Stromal cell of bone marrow (primary cell): ENCODE measurements at places on chromosomes 2 and 18.

DNA sequence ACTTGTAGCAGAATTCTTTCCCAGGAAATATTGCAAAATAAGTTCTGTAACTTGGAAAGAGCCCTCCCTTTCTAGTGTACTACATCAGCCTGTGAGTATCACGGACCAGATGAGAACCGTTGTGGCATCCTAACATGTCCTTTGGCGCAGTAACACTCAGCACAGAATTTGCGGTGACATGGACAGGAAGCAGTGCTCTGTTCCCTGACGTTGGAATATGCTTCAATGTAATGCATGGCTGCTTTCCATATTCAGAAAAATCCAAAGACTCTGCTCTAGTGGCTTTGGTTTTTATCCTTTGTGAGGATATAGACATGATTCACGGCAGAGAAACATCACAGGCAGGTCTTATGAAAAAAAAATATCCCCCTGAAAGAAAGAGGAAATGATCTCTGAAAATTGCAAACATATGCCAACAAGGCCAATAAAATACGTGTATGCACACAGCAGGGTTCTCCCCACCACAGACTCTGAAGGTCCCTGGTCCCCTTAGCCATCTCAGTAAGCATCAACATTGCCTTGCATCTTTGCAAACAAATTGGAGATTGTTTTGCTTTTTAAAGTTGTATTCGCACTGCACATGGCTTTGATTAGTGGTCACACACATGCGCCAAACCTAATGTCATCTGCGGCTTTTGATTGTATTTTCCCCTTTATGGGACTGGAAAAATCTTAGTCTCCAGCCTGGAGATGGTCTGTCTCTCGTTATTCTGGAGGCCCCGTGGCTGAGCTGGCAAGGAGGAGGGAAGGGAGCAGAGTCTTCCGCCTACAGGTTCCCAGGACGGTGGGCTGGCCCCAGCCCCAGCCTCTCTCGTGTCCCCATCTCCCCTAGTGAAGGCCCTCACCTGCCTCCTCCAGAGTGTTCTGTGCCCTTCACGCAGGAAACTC, 122.9 kb downstream of the COPS8 start:
- peak; percentile 87 for DNase-seq

GRCh38 chr2:54597153-54597848, 126.2 kb upstream of the EML6 start:
- no peak for DNase-seq

GRCh38 chr2:78646533-78647364, 378.8 kb upstream of the REG3G start:
- DNase-seq, result no peak

GRCh38 chr2:207165121-207166038, at the start of gene KLF7:
TSS of gene KLF7 (minus strand) at chr2:207165948. CDS start at chr2:207165568, 380 bp downstream.
- DNase-seq, result no peak

DNA sequence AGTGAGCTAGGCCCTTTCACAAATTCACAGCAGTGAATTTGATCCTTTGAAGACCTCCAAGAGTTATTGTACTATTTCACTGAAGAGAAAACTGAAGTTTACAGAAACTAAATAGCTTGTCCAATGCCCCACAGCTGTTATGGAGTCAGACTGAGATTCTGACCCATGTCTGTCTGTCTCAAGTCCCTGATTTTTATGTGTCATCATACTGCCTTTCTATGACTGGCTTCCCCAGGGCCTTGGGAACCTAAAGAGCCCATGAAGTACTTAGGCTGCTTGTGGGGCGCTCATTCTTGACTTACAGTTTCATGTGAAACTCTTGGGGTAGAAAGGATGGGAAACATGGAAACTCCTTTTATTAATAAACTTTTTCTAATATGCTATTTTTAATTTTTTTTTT, 107.7 kb downstream of the ATL2 start:
- no peak for DNase-seq

DNA sequence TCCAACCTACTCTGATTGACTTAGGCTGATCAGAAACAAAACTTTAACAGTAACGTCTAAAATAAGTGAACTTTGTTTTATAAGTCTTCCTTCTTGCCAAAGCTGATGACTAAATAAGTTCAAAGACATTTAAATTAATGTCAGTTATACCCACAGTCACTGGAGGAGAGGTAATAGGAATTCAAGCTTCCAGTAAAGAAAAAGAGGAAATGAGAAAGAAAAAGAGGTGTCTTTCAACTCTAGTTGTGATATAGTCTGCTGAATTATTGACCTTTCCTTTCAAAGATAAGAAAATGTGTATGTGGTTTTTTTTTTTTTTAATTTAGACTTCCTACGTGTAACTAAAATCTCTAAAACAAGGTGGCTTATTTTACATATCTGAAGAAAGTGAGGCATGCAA, 191.5 kb downstream of the SLC8A1 start:
- DNase-seq, result no peak

- DNase-seq, result no peak
Observed at GRCh38 chr18:11008505-11008904, 140.9 kb downstream of the PIEZO2 start.

- DNase-seq, result no peak
Observed at GRCh38 chr2:62099523-62100175, 96.3 kb upstream of the B3GNT2 start.

- no peak for DNase-seq
Observed at GRCh38 chr2:3387011-3387410, 7.5 kb downstream of the TRAPPC12 start.

GRCh38 chr2:110852541-110853263, 120.3 kb downstream of the ACOXL start:
- no peak for DNase-seq

DNA sequence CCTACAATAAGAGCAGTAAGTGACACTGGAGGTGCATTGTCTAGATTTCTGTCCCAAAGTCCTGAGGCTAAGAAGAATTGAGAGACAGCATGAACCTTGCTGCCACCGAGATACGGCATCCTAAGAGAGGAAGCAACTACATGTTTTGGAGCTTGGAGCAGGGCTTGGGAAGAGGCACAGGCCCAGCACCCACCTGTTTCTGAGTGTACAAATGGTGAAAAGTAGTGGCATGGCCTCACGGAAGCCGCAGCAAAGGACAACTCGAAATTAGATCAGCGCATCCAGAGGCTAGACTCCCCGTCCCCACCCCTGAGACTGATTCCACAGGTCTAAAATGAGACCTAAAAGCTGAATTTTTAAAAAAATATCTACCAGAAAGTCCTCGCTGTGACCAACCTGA, 127.5 kb downstream of the PTGR3 start:
- no peak for DNase-seq

- DNase-seq, result no peak
Observed at GRCh38 chr18:38358805-38359657, 793.4 kb upstream of the CELF4 start.

- no peak for DNase-seq
Observed at GRCh38 chr2:70710038-70710690, 57.8 kb downstream of the ADD2 start.

DNA sequence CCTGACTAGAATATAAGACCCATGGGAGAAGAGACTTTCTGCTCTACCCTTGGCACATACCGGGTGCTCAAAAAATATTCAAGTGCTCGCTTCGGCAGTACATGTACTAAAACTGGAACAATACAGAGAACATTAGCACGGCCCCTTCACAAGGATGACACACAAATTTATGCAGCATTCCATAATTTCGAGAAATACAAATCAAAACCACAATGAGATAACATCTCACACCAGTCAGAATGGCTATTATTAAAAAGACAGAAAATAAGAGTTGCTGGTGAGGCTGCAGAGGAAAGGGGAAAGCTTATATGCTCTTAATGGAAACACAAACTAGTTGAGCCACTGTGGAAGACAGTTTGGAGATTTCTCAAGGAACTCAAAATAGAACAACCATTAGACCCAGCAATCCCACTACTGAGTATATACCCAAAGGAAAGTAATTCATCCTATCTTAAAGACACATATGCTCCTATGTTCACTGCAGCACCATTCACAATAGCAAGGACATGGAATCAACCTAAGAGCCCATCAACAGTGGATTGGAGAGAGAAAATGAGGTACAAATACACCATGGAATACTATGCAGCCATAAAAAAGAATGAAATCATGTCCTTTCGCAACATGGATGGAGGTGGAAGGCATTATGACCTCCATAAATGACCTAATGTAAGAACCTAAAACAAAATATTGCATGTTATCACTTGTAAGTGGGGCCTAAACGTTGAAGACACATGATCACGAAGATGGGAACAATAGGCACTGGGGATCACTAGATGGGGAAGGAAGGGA, 71.6 kb upstream of the CYP1B1 start:
- no peak for DNase-seq

GRCh38 chr18:56662502-56662901, 11.3 kb downstream of the WDR7 start:
- no peak for DNase-seq

- no peak for DNase-seq
Observed at GRCh38 chr2:113068249-113068648, 479 bp downstream of the IL1F10 start.

- no peak for DNase-seq
Observed at GRCh38 chr2:19879120-19879519, 22.7 kb downstream of the TTC32 start.

DNA sequence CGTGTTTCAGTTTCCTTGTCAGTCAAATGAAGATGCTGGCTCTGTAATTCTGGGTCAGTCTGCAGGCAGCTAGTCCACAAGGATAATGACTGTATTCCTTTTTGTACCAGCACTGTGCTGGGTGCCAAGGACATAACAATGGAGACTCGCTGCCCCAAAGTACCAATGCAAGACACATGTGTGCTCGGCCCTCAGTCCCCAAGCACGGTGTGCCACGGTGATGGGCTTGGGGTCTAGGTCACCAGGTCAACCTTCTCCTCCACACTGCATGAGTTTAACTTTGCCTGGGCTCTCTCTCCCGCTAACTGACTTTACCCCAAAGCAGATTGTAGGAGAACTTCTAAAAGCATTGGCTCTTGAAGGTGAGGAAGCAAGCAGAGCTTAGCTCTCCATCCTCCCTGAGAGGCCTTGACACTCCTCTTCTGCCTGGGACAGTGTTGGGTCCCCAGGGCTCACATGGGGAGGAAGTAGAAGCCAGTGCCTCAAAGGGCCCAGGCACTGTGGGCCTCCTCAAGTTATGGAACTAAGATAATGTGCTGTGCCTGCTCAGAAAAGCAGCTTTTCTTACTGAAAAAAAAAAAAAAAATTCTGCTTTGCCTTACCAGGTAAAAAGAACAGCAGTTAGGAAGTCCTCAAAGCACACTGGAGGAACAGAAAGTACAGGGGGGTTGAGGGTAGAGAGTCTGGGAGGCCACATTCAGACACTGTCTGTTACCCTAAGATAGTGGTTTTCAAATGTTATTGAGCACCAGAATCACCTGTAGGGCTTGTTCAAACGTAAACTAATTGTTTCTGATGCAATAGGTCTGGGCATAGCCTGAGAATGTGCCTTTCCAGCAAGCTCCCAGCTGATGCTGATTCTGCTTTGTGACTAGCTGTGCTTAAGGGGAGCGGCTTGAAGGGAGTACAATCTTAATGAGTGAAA, 276.4 kb upstream of the CXCR4 start:
- DNase-seq, result no peak

- no peak for DNase-seq
Observed at GRCh38 chr18:70621710-70622109, 332.9 kb downstream of the SOCS6 start.

- DNase-seq, result peak; percentile 90
Observed at GRCh38 chr2:207423886-207424285, 105.9 kb upstream of the CREB1 start.

DNA sequence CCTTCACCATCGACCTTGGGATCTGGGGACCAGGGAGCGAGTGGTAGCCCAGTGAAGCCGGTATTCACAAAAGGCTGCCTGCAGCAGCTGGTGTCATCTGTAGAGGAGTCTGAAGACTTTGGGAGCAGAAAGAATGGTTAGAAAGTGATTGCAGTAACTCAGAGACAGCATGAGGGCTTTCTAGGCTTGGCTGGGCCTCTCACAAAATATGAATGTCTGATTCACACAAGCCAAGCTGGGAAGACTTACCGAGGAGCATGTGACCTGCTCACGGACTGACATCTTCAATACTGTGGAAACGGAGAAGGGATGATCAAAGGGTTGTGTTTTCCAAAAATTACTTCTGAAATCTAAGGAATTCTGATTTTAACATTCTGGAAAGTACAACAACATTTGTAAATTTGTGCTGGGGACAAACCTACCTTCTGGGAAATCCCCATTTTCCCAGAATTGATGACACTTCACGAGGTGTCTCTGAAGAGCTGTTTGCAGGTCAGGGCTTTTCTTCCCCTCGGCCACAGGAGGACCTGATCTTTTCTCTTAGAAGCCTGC, 111.7 kb downstream of the ACOXL start:
- DNase-seq, result no peak

- no peak for DNase-seq
Observed at GRCh38 chr2:154699575-154699930, 1.1 kb downstream of the KCNJ3 start.

- no peak for DNase-seq
Observed at GRCh38 chr2:240701091-240701735, 9.5 kb downstream of the AQP12A start.

DNA sequence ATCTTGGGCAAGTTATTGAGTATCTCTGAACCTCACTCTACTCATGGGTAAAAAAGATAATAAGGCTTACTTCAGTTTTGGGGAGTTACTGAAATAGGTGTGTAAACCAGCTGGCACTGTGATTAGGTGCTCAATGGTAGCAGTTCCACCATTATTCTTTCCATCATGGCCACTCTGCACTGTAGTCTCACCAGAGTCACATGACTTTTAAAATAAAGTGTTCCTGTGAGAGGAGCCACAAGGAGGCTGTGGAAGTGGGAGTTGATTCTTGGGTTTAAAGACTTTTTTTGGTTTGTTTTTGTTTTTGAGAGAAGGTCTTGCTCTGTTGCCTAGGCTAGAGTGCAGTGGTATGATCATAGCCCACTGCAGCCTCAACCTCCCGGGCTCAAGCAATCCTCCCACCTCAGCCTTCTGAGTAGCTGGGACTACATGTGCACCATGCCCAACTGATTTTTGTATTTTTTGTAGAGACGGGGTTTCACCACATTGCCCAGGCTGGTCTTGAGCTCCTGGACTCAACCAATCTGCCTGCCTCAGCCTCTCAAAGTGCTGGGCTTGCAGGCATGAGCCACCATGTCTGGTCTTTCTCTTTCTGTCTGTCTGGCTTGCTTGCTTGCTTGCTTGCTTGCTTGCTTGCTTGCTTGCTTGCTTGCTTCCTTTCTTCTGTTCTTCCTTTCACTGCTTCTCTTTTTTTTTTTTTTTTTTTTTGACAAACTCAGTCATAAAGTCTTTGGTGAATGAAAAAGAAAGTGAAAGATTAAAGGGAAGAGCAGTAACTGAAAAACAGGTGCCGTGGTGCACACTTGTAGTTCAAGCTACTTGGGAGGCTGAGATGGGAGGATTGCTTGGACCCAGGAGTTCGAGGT, 21.2 kb upstream of the ACVR1 start:
- no peak for DNase-seq
